ENCODE measurements at places on chromosomes 4 and X.

DNA sequence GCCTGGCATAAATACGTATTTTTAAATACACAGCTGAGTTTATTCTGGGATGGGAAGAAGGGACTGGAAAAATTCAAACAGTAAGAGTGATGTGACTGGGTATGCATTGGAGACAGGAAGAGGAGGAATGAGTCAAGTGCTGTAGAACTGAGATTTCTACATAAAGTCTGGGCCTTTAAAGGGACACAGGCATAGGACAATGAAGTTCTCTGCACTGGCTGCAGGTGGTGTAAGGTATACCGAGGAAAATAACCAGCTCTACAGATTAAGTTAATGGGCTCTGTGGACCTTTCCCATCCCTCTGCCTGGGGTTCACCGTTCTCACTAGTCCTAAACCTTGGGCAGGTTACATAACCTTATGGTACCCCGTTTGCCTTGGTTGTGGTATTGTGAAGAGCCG lies 68.7 kb downstream of the DHX15 start:
- DNase-seq = no peak

GRCh38 chr4:28350485-28350884 lies 1489.8 kb downstream of the STIM2 start:
- no peak for DNase-seq

- no peak for DNase-seq
These were observed 71.2 kb upstream of the GRID2 start for GRCh38 chr4:92232566-92232965.

- DNase-seq = no peak
These were observed 455.5 kb upstream of the FAM241A start for GRCh38 chr4:111689731-111690130.

DNA sequence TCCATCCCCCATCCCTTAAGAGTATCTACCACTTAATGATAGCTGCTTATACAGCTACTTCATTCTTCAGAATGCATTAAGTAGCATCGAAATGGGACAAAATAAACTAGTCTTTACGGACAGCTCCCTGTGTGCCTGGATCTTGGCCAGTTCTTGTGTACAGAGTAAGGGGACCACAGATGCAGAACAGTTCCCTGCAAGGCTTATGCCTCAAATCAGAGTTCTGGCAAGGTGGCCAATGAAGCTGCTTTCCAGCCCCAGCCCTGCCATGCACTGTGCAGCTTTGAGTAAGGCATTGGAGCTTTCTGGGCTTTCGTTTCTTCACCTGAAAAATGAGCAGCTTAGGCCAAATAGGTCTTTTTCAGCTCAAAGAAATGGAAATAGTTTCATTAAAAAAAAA lies 14.2 kb downstream of the CLNK start:
- DNase-seq = no peak

DNA sequence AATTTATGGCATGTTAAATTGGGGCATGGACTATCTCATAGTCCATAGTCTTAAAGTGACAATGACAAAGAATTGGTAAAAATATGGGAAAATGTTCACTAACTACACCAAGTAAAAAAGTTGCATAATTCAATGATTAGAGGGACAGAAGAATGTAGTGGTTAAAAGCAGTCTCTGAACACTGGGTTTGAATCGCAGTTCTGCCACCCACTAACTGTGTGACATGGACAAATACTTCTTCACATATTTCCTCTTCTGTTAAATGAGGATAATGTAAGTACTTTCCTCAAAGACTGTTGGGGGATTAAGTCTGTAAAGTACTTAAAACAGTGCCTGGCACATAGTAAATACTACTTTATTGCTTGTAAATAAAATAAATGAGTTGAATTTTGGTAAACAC lies 15.3 kb downstream of the COQ2 start:
- no peak for DNase-seq

- DNase-seq = no peak
These were observed at the start of gene ZCCHC12 for GRCh38 chrX:118823263-118824172. TSS of gene ZCCHC12 (plus strand) at chrX:118823824. CDS start at chrX:118825245, 1,421 bp downstream.

- no peak for DNase-seq
These were observed 73.2 kb downstream of the UBE2K start for GRCh38 chr4:39770969-39771724.

- no peak for DNase-seq
These were observed 38.0 kb upstream of the TMPRSS11F start for GRCh38 chr4:68167706-68168105.

GRCh38 chr4:162154862-162155540 lies 8.8 kb downstream of the FSTL5 start:
- DNase-seq = no peak

DNA sequence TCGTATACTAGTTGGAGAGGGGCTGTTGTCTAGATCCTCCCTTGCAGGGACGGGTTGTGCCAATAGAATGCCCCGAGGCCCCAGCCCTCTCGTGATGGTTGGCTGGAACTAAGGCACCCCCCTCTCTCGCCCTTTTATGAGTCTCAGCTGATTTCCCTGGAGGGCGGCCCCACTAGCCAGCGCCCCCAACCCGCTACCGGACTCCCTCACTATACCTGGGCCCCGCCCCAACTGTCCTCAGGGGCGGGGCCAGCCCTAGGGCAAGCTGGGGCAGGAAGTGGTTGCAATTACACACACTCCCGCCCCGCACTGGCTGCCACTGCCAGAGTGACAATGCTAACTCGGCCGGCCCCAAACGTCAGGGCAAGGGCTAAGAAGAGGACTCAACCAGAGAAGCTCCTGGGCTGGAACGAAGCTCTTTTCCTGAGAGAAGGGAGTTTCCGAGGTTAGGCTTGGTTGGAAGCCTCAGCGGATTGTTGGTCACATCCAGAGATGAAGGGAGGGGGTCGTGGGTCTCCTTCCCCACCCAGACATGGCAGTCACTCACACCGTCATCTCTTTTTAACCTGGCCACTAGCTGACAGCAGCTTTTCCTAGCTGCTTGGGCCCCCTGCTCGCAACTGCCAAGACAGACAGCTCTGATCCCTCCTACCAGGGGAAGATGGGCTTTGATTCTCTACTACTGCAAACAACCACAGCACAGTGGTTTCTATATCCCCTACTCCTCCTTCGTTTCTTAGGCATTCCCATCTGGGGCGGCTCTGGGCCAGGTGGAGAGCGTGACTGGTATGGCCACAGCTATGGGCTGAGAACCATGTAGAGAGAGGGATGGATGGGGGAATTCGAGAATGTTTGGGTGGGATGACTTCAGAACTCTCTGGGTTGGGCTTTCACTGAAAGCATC lies 21.0 kb upstream of the BCORL1 start:
- DNase-seq = peak; percentile 68

DNA sequence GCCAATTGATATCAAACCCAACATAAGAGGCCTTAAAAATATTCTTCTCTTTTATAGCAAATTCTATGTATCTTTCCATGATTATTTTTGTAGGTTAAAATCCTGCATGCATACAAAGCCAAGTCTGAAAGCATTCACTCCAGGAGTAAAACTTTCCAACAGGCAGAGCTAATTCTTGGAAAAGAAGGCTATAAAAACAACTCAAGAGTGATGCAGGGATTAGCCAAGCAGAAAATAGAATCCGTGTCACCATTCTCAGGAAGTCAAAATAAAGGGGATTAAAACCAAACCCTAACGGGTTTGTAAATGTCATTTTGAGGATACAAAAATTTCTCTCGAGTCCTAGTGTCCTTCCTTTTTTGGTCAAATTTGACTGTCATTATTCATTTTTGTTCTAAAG lies 412.4 kb downstream of the DMD start:
- DNase-seq = no peak

GRCh38 chrX:3142259-3143042 lies 101.2 kb downstream of the ARSF start:
- no peak for DNase-seq

GRCh38 chrX:48835524-48836329 lies at the start of gene PCSK1N:
TSS of gene PCSK1N (minus strand) at chrX:48835610. CDS start at chrX:48835532, 78 bp downstream.
- DNase-seq = no peak

- no peak for DNase-seq
These were observed 2.1 kb downstream of the PNMA6F start for GRCh38 chrX:153319295-153320046.

GRCh38 chr4:19707876-19708275 lies 543.8 kb upstream of the SLIT2 start:
- DNase-seq = no peak

DNA sequence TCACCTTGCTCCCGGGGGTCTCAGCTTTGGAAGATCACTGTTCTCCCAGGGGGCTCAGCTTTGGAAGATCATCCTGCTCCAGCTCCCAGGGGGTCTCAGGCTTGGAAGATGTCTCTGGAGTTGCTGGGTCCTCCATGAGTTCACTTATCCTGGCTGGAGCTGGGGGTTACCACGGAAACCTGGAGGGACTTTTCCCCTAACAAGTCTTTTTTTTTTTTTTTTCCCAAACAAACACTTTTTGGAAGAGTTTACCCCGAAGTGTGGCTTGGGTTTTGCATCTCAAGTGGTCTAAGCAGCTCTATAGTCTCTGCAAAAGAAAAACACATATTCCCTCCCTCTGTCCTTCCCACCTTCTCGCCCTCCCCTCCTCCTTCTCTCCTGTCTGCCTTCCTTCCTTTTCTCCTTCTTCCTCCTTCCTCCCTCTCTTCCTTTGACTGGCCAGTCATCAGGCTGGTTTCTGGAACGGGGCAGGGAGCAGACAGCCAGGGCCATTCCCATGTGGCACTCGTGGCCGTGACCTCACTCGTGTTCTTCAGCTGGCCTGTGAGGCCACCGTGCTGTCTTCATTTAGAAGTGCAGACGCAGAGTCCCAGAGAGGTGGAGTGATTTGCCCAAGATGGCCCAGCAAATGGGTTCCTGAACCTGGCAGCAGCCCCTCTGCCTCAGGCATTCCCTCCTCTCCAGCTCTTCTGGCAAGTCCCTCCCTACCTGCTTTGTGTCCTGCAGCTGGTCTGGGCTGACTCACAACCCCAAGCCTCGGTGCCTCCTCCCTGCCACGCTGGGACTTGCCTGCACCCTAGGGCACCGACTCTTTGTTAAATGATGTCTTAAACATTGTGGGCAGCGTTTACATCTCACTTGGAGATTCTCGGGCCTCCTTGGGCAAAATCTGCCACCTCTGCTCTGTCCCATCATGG lies 25.9 kb upstream of the HMX1 start:
- no peak for DNase-seq

GRCh38 chr4:128653527-128654444 lies 155.7 kb upstream of the JADE1 start:
- no peak for DNase-seq

- no peak for DNase-seq
These were observed 73.2 kb downstream of the JAKMIP1 start for GRCh38 chr4:6126971-6127745.

DNA sequence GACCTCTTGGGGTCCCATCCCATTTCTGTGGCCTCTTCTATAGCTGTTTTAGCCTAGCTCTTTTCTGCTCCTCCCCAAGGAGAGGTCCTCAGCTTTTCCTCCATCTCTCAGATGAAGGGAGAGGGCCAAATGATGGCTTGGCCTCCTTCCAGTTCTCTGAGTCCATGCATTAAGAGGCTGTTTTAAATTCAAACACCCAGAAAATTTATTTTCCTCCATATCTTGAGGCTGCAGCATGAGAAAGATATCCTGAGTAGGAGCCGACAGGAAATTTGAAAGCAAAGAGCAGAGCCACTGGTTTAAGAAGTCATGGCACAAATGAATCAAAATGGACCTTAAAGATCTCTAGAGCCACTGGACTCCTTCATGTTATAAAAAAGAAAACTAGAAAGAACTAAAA lies 558.8 kb downstream of the MID1IP1 start:
- DNase-seq = no peak

- no peak for DNase-seq
These were observed 52.3 kb downstream of the SEPSECS start for GRCh38 chr4:25107827-25108516.

- DNase-seq = no peak
These were observed 16.5 kb downstream of the ADH6 start for GRCh38 chr4:99202536-99202935.

- DNase-seq = no peak
These were observed 356.2 kb downstream of the GRIA2 start for GRCh38 chr4:157576671-157577217.

GRCh38 chr4:31234494-31234893 lies 514.3 kb downstream of the PCDH7 start:
- DNase-seq = no peak

DNA sequence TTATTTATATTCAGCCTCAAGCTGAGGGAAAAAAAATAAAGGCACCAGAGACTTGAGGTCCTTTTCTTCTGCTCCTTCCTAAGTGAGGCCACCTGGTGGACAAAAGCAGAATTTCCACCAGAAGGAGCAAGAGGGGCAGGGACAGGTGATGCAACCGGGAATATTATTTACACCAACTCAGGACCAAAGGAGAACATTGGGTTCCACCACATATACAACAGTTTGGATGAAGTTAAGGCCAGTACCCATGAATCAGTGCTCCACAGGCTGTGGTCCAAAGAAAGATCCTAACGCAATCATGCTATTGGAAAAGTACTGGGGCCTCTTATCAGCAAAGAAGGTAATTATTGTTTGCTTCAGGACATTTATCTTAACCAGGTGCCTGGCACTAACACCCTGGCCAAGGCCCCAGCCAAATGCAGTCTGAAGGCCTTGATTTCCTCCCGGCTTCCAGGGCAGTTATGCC lies 57.4 kb downstream of the TSC22D3 start:
- peak; percentile 65 for DNase-seq

- DNase-seq = no peak
These were observed 2.2 kb downstream of the PDE5A start for GRCh38 chr4:119626420-119626819.

- DNase-seq = no peak
These were observed 75.7 kb upstream of the WDR1 start for GRCh38 chr4:10192331-10192730.

GRCh38 chrX:113400193-113400704 lies 559.6 kb upstream of the AMOT start:
- no peak for DNase-seq

- DNase-seq = no peak
These were observed 22.4 kb downstream of the TMEM33 start for GRCh38 chr4:41957634-41958033.

GRCh38 chr4:126109836-126110235 lies 795.1 kb downstream of the FAT4 start:
- no peak for DNase-seq

- DNase-seq = no peak
These were observed 517.2 kb upstream of the ADGRL3 start for GRCh38 chr4:60682901-60683300.

GRCh38 chrX:373641-374471 lies 12.9 kb downstream of the PPP2R3B start:
- DNase-seq = no peak

- DNase-seq = no peak
These were observed 24.8 kb downstream of the SMIM20 start for GRCh38 chr4:25938787-25939186.

GRCh38 chr4:90951037-90951436 lies 823.8 kb downstream of the CCSER1 start:
- DNase-seq = no peak

DNA sequence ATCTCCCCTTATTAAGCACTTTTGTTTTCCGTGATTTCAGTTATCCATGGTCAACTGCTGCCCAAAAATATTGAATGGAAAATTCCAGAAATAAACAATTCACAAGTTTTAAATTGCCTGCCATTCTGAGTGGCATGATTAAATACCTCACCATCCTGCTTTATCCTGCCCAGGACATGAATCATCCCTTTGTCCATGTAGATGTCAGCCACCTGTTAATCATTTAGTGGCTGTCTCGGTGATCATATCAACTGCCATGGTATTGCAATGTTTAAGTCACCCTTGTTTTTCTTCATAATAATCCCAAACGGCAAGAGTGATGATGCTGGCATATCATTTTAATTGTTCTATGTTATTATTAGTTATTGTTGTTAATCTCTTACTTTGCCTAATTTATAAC lies 79.8 kb upstream of the LHFPL1 start:
- DNase-seq = no peak

- no peak for DNase-seq
These were observed 40.6 kb upstream of the SERTM2 start for GRCh38 chrX:111470681-111471403.
